ENCODE measurements at places on chromosomes 16 and 17.

GRCh38 chr17:78236362-78237127 lies 5.1 kb downstream of the TMEM235 start:
- no peak for DNase-seq

- no peak for DNase-seq
Measured at GRCh38 chr16:14377326-14377725, 252.7 kb downstream of the PARN start.

DNA sequence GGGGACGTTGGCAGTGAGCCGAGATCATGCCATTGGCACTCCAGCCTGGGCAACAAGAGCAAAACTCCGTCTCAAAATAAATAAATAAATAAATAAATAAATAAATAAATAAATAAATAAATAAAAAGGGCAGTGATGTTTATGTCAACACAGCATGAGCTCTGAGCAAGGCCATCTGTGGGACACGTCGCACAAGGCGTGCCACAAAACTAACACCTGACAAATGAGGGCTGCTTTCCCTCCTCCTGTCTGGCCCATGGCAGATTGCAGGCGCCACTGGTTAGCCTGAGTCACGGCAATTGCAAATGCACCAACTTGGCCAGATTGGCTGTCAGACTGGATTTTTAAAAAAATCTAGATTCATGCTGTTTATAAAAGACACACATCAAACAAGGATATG lies 25.9 kb upstream of the SPNS3 start:
- no peak for DNase-seq

DNA sequence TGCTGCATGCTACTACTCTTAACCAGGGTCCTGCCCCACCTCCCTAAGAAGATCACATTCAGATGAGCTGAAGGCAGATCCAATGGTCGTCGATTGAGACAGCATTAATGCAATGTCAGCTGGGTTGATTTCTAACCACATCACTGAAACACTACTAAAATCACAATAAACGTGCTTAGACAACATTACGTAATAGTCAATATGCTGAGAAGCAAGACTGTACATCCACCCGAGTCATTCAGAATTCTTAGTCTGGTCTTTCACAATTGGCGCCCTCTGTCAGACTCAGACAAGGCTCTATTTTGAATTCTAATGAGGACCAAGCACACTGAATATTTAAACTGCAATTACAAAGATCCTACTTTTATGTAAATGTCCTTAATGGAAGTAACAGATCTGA lies 205.2 kb downstream of the STX8 start:
- DNase-seq, result no peak

DNA sequence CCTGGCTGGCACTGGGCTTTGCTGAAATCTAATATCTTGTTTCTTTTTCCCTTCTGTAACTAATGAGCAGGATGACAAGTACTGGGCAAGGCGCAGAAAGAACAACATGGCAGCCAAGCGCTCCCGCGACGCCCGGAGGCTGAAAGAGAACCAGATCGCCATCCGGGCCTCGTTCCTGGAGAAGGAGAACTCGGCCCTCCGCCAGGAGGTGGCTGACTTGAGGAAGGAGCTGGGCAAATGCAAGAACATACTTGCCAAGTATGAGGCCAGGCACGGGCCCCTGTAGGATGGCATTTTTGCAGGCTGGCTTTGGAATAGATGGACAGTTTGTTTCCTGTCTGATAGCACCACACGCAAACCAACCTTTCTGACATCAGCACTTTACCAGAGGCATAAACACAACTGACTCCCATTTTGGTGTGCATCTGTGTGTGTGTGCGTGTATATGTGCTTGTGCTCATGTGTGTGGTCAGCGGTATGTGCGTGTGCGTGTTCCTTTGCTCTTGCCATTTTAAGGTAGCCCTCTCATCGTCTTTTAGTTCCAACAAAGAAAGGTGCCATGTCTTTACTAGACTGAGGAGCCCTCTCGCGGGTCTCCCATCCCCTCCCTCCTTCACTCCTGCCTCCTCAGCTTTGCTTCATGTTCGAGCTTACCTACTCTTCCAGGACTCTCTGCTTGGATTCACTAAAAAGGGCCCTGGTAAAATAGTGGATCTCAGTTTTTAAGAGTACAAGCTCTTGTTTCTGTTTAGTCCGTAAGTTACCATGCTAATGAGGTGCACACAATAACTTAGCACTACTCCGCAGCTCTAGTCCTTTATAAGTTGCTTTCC lies 56.0 kb downstream of the HLF start:
- DNase-seq, result no peak

DNA sequence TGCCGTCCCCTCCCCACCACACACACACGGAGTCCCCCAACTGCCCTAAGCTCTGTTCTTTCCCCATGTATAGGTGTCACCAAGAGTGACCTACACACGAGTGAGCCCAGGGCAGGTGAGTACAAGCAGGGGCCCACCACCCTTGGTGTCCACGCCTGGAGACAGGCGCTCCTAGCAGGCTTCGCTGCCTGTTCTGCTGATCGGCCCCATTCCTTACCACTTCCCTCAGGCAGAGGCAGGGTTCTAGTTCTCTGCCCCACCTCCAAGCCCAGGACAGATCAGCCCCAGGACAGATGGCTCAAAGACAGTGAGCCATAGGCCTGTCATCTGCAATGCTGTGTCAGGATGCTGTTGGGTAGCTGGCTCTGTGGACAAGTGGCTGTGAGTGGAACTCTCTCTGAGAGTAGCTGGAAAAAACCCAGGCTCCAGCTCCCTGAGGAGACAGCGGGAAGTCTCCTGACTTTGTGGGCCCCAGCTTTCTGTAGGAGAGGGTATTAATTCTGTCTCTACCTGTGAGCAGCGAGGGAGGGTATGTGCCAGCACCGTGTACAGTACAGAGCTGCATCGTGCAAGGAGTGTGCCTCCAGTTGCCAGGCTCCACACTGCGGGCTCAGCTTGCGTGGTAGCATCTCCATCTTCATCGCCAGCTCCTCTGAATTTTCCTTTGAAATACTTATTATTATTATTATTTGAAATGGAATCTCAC lies 897 bp downstream of the TP53I13 start:
- peak; percentile 60 for DNase-seq

DNA sequence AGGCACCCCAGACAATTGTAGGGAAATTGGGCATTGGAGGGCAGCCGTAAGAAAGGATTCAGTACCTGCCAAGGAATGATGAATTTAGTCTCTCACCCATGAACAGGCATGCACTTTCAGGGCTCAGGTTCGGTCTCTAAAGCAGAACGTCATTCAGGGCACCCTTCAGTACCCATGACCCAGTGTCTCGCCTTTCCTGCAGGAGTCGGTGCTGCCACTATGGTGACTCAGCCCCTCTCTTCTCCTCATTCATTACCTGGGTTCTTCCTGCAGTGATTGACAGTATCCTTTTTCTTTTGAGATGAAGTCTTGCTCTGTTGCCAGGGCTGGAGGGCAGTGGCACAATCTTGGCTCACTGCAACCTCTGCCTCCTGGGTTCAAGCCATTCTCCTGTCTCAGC lies 8.4 kb downstream of the SOST start:
- DNase-seq, result no peak

- no peak for DNase-seq
Measured at GRCh38 chr17:1237471-1237870, 32.8 kb upstream of the BHLHA9 start.
